ENCODE measurements at places on chromosomes 5 and 9.

- no peak for DNase-seq
Observed at GRCh38 chr5:72067682-72068470, 39.4 kb upstream of the MAP1B start.

GRCh38 chr5:57626703-57627102 lies 144.1 kb upstream of the ACTBL2 start:
- no peak for DNase-seq

DNA sequence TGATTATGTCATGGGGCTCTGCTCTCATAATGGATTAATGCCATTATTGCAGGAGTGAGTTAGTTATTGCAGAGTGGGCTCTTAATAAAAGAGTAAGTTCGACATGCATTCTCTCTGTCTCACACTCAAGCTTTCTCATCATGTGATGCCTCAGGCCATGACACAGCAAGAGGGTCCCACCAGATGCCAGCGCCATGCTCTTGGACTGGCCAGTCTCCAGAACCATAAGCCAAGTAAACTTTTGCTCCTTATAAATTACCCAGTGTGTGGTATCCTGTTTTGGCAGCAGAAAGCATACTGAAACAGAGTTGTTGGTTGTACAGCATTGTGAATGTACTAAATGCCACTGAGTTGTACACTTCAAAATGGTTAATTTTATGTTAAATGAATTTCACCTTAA lies 138.1 kb downstream of the MYO10 start:
- no peak for DNase-seq

- no peak for DNase-seq
Observed at GRCh38 chr5:79259810-79260209, 23.9 kb downstream of the JMY start.

GRCh38 chr9:98572054-98572627 lies 136.6 kb downstream of the GABBR2 start:
- DNase-seq: no peak

- DNase-seq: no peak
Observed at GRCh38 chr5:14302330-14302729, 159.2 kb downstream of the TRIO start.

DNA sequence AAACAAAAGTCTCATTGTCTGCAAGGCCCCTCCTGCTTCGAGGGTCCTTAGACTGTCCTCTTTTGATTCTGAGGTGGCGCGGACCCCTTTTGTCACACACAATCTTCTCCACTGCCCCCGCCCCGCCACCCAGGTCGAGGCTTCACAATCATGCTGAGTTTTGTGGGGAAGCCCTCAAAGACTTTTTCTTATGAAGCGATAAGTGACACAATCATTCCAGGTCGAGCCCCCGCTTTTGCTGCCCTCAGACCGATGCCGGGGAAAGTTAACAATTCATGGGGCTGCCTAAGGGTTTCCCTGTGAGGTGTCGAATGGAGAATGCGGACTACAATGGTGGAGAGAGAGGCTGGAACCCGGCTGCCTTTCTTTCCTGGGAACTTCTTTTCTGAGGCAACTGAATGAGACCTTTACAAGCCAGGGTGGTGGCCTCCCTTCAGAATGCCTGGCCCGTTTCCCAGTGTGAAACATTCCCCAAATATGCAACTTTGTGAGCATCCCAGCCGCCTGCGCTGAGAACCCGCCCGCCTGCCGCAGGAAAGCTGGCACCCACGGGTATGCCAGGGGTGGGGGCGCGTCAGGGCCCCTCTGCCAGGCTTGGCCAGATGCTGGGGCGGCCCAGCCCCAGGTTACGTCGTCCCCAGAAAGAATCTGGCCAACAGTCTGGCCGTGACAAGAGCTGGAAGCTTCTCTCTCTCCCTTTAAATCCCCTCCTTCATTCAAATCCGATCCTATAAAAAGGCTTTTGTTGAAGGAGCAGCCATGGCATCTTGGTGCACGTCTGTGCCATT lies 71.9 kb downstream of the MAP1B start:
- DNase-seq: no peak

DNA sequence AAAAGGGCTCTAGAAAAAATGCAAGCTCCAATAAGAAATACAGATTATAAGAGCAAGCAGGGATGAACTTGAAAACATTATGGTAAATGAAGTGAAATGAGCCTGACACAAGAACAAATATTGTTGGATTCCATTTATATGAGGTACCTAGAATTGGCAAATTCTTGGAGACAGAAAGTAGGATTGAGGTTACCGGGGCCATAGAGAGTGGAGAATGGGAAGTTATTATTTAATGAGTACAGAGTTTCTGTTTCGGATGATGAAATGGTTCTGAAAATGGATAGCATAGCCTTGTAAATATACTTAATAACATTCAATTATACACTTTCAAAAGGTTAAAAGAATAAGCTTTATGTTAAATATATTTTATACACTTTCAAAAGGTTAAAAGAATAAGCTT lies 75.6 kb upstream of the SLC12A2 start:
- no peak for DNase-seq

DNA sequence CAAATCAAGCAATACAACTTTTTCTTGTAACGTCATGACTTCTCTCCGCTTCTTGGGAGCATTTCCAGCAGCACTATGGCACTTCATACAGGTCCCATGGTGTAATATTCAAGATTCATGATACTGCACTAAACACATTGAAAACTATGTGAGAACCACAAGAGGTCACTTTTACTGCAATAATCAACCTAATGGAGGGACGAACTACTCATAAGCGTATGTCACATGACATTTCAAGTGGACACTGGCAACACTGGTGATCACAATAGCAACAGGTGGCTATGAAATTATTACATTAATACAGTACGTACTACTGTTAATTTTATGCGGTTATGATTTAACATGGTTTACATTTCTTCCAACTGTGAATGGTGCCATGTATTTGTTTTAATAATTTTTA lies 78.6 kb upstream of the TBC1D9B start:
- no peak for DNase-seq

- no peak for DNase-seq
Observed at GRCh38 chr9:131119600-131119999, 5.8 kb upstream of the NUP214 start.

DNA sequence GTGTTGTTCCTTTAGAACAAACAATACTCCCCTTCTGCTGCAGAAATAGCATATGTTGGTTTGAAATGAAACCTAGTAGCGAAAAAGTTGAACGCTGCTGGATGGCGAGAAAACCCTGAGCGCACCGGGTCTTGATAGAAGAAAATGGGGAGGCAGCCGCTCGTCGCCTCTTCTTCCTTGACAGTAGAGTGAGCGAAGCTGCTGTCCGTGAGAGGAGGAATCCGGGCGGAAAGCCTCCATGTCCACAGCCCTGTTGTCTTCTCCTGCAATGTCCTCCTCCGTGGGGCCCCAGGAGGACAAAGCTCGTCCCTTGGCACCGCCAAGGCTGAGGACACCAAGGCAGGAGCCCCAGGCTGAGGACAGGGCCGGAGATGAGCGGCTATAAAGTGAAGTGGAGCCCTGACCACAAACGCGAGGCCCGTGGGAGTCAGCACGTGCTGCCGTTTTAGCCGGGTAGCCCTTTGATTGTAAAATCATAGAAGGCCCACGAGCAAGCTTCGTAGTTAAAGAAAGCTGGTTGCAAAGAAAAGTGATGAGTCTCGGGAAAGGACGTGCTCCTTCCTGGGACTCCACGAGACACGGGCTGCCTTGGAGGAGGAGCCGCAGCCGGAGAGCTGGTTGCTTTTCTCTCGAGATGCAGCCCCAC lies 35.6 kb downstream of the MRPL36 start:
- DNase-seq: no peak

DNA sequence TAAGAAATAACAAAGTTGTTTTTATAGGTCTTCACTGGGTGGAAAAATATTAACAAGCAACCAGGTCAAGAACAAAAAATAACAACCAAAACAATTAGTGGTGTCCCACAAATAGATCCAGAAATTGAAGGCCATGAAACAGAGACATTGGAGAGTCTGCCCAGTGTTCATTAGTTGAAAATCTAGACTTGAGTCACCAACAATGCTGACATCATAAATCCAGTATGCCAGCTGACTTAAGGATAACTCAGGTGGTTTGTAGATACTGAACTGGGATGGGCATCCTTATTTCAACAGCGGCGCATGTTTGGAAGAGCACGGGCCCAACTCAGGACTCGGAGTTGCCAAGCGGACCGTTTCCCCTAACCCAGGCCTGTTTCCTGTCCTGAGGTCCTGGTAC lies 80.7 kb upstream of the TNFAIP8 start:
- no peak for DNase-seq

- DNase-seq: no peak
Observed at GRCh38 chr9:98635374-98635773, 73.4 kb downstream of the GABBR2 start.

GRCh38 chr9:34405719-34406118 lies 29.0 kb upstream of the MYORG start:
- no peak for DNase-seq

DNA sequence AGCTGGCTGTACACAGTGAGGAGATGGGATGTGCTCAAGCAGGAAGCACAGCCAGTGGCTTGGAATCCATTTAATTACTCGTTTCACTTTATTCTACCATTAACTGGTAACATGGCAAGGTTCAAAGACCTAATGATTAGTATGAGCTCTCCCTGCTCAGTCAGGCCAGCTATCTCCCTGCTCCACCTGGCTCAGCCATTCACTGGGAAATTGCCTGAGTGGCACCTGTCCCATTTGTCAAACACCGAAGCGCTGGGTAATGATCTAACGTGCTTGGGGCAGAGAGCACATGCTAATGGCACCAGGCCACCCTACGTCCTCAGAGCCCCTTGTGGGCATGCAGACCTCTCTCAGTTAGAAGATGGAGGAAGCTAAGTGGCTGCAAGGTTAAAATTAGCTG lies 162.2 kb downstream of the TTLL11 start:
- DNase-seq: no peak

- DNase-seq: no peak
Observed at GRCh38 chr9:68462105-68462775, 78.4 kb downstream of the TMEM252 start.

GRCh38 chr5:160057256-160057655 lies 48.3 kb downstream of the TTC1 start:
- no peak for DNase-seq

DNA sequence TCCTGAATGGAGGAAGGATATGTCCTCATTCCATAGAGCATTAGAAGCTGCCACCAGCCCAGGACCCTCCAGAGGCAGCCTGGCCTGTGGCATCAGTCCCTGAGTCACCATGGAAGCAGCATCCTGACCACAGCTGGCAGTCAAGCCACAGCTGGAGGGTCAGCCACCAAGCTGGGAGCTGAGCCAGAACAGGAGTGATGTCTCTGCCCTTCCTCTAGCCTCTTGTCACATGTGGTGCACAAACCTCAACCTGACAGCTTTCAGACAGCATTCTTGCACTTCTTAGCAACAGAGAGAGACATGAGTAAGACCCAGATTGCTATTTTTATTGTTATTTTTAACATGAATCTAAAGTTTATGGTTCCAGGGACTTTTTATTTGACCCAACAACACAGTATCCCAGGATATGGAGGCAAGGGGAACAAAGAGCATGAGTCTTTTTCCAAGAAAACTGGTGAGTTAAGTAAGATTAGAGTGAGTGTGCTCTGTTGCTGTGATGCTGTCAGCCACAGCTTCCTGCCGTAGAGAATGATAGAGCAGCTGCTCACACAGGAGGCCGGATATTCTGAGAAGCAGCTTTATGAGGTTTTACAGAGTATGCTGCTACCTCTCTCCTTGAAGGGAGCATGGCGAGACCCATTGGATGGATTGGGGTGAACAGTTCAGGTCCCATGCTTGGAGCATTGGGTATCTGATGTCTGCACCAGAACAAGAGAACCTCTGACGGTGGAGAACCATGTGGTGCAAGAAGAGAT lies 13.0 kb upstream of the CYFIP2 start:
- DNase-seq: no peak

DNA sequence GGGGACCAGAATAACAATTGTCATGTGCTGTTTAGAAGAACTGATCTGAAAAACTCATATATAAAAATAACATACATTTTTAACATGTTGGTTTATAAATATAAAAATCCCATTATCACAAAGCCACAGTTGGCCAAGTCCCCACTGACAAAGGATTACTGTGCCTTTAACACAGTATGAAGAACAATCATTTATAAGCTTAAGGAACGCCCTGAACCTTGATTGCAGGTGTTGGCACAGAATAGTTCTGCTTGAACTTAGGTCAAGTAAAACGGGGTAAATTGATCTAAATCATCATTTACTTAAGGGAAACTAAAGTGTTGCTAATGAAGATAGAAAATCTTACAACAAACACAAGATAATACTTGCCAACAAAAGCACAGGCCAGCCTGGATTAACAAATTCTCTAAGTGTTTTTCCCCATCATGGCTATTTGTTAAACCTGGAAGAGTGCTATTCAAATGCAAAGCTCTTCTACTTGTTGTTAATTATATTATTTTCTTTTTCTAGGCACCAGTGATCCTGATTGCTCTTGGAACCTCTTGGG lies 46.1 kb downstream of the ASTN2 start:
- DNase-seq: no peak

DNA sequence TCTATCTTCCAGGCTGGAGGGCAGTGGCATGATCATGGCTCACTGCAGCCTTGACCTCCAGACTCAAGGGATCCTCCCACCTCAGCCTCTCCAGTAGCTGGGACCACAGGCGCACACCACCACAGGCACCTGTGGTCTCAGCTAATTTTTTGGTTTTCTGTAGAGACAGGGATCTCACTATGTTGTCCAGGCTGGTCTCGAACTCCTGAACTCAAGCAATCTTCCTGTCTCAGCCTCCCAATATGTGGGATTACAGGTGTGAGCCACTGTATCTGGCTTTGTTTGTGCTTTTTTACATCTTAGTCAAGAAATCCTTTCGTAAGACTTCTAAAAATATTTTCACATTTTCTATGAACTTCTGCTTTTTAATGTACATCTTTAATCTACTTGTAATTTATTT lies 116.9 kb downstream of the DENND1A start:
- no peak for DNase-seq

DNA sequence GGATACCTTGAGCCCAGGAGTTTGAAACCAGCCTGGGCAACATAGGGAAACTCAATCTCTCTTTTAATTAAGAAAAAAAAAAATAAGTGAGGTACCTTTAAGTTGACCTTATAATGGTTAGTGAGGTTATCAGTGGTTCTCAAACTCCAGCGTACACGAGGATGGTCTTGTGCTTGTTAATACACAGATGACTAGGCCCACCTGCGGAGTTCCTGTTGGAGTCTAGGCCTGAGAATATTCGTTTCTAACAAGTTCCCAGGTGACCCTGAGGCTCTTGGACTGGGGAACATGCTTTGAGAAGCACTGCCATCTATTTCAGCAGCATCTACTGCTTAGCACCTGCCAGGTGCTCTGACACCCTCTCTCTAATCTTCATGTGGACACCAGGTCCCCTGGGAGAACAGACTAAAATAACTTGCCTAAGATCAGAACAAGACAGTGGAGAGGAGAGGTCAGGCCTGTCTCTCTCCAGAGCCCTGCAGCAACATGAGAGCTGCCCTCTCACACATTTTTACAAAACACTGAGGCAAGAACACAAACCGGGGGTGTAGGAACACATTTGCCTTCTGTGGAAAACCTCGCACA lies 24.6 kb downstream of the TLE1 start:
- DNase-seq: no peak
